ENCODE measurements at places on chromosomes 7 and 10.

- DNase-seq: no peak
Observed at GRCh38 chr10:99709480-99710229, 22.3 kb downstream of the COX15 start.

DNA sequence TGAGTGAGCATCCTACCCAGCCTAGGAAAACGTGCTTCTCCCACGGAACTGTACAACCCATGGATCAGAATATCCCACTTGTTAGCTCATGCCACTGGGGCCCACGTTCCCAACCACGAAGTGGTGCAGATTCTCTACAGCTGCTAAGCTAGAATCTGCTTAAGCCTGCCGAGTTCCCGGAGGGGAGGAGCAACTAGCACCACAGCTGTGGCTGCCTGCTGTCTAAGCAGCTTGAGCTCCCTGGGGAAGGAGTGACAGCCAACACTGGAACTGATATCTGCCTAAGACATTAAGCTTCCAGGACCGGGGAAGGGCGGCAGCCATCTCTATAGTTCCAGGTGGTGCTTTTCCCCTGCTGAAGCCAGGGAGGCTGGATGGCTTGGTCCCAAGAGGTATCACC lies 334.7 kb upstream of the CHRM2 start:
- DNase-seq: no peak

- DNase-seq: no peak
Observed at GRCh38 chr10:132064771-132065437, 842 bp upstream of the JAKMIP3 start.

DNA sequence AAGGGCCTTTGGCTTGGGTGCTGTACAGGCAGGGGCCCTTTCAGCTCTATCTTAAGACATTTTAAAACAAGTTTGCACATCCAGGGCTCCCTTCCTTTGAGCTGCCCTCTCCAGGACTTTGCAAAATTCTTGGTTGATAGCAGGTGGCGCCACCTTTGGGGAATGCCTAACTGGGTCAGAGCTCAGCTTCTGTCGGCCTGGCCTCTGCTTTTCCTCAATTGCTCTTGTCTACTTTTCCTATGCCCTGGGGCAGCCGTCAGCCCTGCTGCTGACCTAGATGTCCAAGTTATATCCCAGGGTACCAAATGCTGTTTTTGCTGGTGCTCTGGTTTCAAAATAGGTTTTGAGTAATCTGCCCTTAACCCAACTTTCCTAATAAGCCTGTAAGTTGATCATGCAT lies 65.8 kb downstream of the APBB1IP start:
- DNase-seq: no peak

DNA sequence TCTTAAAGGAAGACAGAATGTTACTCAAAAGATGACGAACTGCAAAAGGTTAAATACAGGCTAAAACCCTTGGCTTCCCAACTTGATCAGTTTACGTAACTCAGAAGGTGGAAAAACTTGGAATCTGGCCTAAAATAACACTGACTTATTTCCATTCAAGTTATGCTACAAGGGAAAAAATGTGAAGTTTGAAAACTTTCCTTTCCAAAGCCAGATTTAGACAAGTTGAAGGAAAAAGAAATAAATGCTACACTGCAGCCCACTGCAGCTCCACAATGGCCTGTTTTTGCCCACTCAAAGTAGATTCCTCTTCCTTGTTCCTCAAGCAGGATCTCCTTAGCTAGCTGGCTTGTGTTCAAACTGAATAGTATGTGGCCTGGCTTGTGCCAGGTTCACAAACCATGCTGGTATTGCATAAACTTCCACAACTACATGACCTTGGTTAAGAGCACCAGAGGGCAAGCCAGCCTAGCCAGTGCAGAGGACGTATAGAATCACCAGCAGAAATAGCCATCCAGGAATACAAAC lies 166.2 kb downstream of the CPEB3 start:
- DNase-seq: no peak

DNA sequence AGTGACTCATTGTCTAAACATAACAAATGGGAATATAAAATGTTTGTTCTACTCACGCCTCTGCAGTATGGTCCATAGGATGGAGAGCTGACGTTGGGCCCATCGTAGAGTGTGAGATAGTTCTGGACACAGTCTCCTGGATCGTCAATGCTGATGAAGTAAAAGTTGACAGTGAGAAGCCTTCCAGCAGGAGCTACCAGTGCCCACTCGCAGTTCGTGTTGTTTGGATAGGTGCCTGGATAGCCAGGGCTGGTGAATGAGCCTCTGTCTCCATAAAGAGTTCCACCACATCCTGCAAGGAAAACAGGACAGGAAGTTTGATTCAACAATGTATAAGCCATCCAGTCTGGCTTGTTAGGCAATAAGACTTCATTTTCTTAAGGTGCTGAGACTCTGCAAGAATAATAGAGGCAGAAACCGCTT lies 79.6 kb downstream of the OR13A1 start:
- DNase-seq: no peak

DNA sequence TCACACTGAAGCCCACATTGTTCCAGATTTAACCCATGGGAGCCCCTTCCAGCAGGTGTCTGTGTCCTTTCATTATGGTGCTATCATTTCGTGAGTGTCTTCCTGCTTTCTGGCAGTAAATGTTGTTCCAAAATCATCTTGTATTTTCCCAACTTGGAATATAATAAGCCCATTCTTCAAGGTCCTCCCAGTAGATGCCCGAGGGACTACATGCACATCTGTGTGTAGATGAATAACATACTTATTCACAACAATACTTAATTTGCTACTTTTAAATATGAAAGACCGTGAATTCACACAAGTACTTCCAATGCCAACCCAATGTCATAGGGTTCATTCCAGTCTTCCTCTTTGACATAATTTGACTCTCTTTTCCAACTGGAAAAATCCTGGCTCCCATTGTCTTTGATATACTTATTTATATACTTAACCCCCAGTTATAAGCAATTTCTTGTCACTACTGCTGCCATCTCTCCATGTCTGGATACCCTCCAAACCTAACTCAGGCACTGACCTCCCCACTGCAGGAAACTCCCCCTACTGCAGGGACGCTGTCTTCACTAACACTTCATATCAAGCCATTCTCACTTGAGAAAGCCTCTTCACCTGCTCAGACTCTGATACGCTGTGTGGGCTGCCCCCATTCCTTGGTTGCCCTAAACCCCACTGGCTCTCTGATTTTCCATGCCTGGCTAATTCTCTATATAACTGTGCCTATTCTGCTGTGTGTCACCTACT lies 1119.2 kb downstream of the CNTNAP2 start:
- no peak for DNase-seq

- DNase-seq: no peak
Observed at GRCh38 chr7:43513251-43513650, 69.7 kb upstream of the STK17A start.

- no peak for DNase-seq
Observed at GRCh38 chr7:130153211-130153908, 51.8 kb downstream of the TMEM209 start.

DNA sequence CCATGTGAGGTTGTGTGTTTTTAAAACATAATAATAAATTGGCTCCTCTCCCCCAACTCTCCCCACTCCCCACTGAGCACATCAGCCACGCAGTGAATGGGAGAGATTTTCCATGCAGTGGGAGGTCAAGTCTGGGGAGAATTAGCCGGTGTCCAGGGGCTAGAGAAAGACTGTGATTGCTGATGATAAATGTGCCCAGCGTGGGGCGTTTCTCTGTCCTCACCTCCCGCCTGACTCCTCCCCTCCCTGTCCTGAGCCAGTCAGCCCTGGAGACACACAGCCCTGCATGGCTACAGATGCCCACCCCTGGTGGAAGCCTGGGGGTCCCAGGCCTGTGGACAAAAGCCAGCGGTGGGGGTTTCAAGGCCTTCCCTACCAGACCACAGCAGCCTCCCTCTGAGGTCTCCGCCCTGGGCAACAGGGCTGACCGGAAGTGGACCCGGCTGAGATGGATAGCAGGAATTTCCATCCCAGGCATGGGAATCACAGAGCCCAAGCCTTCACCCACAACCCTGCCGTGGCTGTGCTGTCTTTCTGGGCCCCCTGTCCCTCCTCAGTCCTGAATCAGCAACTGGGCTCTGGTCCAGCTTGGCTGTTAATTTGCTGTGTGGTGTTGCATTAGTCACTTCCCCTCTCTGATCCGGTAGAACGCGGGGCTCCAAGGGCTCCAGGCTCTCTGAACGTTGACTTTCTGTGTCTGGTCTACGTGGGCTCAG lies 46.8 kb upstream of the SLC29A3 start:
- DNase-seq: no peak

DNA sequence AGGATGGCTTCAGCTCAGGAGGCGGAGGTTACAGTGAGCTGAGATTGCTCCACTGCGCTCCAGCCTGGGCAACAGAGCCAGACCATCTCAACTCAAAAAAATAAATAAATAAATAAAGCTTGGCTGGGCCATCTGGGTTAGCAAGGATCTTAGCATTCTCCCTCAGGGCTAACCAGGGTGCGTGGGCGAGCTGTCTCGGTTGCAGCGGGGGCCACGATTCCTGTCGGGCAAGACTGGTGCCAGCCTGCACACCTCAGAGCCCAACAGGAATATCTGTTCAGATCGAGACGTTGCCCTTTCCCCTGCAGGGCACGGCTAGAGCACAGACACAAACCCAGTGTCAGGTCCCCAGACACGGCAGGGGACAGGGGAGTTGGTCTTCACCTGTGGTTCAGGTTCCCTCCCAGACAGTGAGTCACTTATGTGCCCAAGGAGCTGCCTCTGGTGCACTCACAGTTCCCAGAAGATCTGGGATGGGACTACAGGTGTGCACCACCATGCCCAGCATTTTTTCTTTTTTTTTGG lies 75.5 kb upstream of the GTF2I start:
- no peak for DNase-seq

DNA sequence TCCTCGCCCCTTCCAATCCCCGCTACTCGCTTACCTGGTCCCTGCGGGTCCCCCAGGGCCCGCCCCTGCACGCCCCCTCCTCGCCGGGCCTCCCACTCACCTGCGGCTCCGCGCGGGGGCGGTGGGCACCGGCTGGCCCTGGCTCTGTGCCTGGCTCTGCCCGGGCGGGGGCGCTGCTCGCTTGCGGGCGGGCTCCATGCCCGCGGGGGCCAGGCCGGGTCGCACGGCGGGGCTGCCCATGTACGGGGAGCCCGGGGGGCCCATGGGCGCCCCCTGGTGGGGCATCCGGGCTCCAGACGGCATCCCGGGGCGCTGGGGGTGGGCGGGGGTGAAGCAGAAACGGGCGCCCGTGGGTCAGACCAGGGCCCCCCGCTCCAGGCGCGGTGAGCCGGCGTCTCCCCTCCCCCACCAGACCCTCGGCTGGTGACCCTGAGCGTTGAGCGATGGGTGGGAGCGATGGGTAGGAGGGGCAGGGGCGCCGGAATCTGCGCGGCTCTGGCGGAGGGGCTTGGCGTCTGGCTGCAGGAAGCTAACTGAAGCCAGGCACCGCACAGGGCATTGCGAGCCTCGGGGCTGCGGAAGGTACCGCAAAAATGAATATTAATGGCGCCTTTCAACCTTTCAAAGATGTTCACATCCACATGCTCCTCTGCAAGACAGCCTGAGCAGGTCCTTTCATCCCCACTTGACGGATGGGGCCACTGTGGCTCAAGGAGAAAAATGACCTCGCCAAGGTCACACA lies 3.0 kb downstream of the SMARCD3 start:
- peak; percentile 48 for DNase-seq

GRCh38 chr10:49213211-49213610 lies 25.0 kb upstream of the TMEM273 start:
- DNase-seq: no peak

GRCh38 chr7:133412942-133413341 lies 160.1 kb downstream of the EXOC4 start:
- no peak for DNase-seq

DNA sequence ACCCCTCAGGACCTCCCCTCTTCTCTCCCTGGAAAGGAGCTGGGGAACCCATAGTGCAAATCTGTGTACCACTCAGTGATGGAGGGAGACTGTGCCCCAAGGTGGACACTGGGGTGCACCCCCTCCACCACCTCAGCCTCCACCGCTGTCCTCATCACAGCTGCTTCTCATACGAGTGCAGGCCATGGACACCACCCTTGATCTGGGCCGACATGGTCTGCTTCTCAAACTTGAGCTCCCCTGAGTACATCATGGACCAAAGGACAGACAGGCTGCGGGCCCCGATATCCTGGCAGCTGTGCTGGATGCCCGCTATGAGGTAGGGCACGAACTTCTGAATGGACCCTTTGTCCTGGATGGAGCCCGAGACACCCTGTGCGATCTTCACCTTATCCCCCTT lies 142.6 kb upstream of the KCNMA1 start:
- no peak for DNase-seq

DNA sequence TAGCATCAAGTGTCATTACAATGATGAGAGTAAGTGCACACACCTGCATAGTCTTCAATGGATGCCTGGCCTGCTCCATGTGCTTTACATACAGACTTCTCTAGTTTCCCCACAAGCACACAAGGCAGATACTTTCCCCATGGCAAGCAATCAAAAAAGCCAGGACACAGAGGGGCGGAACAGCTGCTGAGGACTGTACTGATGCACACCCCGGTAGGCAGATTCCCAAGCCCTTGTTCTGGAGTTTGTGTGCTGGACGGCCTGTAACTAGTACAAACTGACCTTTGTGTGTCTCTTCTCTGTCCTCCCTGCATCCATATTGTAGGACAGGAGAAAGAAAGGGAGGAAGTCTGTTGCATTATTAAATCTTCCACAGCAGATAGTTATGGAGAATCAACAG lies 25.8 kb downstream of the UBE2D4 start:
- DNase-seq: no peak

DNA sequence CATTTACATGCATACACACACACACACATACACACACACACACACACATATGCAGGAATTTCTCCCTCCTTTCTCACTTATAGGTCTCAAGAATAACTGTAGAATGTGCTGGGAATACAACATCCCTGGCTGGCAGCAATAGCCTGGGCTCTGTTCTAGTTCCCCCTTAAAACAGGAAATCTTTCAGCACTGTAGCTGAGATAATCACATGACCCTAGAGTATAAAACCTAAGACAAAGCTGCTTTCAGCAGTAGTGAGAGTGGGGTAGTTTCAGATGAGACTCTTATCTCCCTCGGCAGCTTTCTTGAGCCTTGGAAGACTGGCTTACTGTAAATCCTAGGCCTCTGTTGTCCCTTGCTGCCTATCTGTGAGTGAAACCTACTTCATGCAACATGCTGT lies 137.4 kb upstream of the AKR1E2 start:
- no peak for DNase-seq

DNA sequence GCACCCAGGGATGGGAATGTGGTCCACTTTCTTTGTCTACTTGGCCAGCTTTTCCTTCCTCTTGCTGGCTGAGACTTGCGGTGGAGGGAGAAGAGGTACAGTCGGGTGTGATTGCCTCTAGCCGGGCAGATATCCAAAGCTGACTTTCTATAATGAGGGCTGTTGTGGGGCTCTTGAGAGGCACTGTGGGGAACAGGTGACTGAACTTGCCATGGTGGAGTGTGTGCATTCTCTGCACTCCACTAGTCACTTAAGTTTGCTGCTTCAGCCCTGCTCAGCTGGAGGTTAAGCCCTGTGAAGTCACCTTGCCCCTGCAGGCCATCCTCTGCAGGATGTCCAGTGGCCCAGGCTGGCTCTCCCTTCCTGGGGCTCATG lies 116.6 kb downstream of the AOAH start:
- DNase-seq: no peak
